Activated T-helper 1 cell treated with anti-CD3 and anti-CD28 coated beads, Interleukin-2, amount 50 U/mL, for 16 hours (primary cell): ENCODE measurements at places on chromosomes 4 and X.

DNA sequence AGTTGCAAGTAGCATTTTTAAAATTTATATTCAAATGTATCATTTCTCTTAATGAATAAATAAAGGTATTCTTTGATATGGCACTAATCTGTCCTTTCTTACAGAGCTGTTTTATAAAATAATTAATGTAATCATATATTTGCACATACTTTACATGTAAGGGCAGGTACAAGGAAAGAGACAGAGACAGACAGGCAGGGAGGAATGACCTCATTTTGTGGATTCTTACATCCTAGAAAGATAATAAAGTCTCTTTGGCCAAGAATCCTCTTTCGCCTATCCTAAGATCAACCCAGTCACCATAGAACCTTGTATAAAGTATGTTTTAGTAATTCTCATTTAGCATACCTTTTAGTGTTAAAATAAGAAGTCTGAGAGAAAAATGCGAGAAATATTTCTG lies 98.5 kb upstream of the CTSO start:
- no peak for DNase-seq

DNA sequence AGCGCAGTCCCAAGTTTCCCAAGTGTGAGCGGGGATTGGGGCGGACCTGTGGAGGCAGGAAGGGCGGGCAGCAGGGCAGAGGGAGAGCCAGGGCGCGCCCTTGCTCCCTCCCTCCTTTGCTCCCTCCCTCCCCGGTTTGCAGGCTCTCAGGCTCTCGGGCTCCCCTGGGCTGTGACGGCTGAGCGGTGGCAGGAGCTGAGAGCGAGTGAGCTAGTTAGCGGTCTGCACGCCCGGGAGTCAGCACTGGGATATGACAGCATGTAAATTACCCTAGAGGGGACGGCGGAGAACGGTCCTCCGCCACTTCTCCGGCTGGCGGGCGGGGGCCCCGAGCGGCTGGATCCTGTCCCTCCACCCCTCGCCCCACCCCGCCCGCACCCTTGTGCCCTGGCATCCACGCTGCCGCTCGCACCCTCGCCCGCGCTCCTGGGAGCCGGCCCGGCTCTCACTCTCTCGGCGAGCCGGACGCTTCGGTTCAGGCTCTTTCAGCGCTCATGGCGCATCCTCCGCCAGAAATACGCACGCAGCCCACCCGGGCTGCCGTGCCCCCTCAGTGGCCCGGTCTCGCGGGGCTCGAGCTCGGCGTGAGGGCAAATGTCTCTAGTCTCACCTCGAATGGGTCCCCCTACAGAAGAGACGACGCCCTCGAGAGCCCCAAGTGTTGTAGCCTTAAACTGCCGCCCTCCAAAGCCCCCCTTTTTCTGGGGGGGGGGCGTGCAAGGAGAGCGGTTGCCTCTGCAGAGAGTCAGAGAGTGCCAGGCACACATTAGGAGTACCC lies at the start of gene TSC22D3:
Gene TSC22D3 (minus strand): TSS at position 54 of the 778 bp plus-strand sequence. CDS start 368 bp downstream, outside the sequence.
- DNase-seq, result no peak

GRCh38 chrX:42536286-42536685 lies 241.7 kb downstream of the PPP1R2C start:
- DNase-seq, result no peak

GRCh38 chr4:150501009-150501727 lies 80.8 kb upstream of the MAB21L2 start:
- no peak for DNase-seq

GRCh38 chr4:1250921-1251772 lies 2.2 kb upstream of the CTBP1 start:
- DNase-seq, result no peak

- no peak for DNase-seq
Observed at GRCh38 chr4:31748382-31748781, 1028.2 kb downstream of the PCDH7 start.

GRCh38 chrX:30065226-30065625 lies 150.1 kb upstream of the MAGEB2 start:
- DNase-seq, result no peak

- DNase-seq, result no peak
Observed at GRCh38 chrX:16559206-16559619, 90.7 kb upstream of the S100G start.

- no peak for DNase-seq
Observed at GRCh38 chr4:7897811-7898210, 41.9 kb downstream of the AFAP1 start.

GRCh38 chrX:124341396-124342132 lies 4.8 kb upstream of the SH2D1A start:
- DNase-seq, result no peak

DNA sequence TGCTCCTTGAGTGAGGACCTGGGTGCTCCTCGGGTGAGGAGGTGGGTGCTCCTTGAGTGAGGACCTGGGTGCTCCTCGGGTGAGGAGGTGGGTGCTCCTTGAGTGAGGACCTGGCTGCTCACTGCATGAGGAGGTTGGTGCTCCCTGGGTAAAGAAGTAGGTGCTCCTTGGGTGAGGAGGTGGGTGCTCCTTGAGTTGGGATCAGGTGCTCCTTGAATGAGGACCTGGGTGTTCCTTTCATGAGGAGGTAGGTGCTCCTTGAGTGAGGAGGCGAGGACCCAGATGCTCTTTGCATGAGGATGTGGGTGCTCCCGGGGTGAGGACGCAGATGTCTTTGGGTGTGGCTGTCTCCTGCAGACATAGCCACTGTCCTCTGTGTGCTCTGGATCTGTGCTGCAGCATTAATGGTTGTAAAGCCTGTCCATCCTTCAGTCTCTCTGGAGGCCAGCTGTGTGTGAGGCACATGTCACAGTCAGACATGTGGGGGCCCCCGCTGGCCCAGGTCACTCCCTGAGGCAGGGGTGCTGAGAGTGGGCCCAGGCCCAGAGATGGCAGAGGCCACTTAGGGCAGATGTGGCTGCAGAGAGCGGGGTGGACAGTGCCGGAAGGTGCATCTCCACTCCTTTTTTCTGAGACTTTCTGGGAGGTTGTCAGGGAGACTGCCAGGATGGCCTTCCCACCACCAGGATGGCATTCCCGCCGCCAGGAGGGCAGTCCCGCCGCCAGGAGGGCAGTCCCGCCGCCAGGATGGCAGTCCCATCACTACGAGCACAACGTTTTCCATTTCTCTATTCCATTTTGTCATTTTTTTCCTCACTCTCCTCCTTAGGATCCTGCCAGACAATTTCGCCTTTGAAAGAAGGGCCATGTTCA lies 101.8 kb downstream of the HMX1 start:
- DNase-seq, result no peak

GRCh38 chrX:9789555-9789954 lies 3.3 kb downstream of the SHROOM2 start:
- DNase-seq, result no peak

DNA sequence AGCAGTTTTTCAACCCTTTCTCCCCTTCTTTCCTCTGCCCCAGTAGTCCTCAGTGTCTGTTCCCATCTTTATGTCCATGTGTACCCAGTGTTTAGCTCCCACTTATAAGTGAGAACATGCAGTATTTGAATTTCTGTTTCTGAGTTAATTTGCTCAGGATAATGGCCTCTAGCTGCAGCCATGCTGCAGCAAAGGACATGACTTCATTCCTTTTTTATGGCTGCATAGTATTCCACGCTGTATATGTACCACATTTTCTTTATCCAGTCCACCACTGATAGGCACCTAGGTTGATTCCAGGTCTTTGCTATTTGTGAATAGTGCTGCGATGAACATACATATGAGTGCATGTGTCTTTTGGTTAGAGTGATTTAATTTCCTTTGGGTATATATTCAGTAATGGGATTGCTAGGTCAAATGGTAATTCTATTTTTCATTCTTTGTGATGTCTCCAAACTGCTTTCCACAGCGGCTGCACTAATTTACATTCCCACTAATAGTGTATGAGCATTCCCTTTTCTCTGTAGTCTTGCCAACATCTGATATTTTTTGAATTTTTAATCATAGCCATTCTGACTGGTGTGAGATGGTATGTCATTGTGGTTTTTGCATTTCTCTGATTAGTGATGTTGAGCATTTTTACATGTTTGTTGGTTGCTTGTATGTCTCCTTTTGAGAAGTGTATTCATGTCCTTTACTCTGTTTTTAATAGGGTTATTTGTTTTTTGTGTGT lies 54.6 kb upstream of the ANK2 start:
- DNase-seq, result no peak

DNA sequence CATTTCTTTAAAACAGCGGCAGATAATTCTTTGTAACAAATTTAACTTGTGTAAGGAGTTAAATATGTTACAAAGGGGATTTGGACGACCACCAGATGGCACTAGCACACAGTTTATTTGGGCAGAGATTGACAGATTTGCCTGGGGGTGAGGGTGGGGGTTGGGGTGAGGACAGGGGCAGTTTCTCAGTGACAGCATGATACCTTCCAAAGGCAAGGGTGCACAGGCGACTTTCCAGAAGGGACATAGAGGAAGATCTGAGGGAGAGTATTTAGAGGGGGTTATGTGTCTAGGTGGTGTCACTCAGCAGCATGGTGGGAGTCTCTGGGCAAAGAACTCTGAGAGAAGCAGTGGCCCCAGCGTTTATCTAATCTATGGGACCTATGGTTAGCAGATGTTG lies 9.6 kb upstream of the TMA16 start:
- no peak for DNase-seq

DNA sequence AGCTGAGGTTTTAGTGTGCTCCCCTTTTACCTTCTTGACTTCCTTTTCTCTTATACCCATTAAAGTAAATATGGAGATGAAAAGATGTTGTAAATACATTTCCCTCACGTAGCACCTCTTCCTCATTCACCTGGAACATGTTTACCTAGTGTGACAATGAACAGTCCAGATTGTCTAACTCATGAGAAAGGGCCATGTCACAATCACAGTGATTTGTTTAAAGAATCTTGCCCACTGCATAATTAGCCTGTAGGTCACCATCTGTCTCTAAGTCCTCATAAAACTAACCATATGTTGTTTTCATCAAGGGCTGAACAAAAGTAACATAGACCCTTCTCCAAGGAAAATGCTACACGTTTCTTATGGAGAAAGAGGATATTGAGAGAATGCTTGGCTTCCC lies 85.7 kb downstream of the TSPAN5 start:
- DNase-seq, result no peak

- DNase-seq, result peak; percentile 56
Observed at GRCh38 chrX:40108959-40109287, 11.2 kb upstream of the BCOR start.

- DNase-seq, result no peak
Observed at GRCh38 chrX:72236841-72237240, 2.0 kb downstream of the ERCC6L start.

- DNase-seq, result no peak
Observed at GRCh38 chr4:107823870-107824349, 822 bp upstream of the SGMS2 start.

DNA sequence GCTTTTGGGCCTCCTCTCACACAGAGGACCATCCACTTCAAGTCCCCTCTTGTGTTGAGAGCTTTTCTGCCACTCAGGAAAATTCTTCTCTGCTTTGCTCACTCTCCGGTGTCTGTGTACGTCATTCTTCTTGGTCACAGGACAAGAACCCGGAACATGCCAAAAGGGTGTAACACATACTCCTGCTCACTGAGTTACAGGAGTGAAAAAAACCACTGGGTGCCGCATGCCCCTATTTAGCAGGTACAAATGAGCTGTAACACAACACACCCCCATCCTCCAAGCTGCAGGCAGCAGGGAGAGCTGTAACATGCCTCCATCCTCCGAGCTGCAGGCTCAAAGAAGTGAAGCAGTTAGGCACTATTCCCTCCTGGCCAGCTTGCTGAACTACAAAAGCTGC lies 13.0 kb upstream of the CXCL2 start:
- no peak for DNase-seq

- DNase-seq, result no peak
Observed at GRCh38 chr4:52049266-52049665, 1.8 kb upstream of the SPATA18 start.

DNA sequence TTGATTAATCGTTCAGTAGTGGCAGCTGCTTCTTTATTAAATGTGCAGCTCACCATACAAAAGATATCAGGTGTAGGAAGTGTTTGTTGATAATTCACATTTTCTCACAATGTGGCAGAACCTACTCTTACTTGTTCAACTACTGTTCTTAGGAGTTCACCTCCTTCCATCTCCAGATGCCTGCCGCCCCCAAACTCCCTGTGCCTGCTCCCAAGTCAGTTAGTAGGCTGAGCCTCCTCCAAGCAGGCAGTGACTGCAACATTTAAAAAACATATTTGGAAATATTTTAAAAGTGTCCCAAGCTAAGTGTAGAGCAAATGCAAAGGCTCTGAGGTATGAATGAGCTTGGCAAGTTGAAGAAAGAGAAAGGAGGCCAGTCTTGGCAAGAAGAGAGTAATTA lies 100.2 kb downstream of the AFF2 start:
- no peak for DNase-seq

DNA sequence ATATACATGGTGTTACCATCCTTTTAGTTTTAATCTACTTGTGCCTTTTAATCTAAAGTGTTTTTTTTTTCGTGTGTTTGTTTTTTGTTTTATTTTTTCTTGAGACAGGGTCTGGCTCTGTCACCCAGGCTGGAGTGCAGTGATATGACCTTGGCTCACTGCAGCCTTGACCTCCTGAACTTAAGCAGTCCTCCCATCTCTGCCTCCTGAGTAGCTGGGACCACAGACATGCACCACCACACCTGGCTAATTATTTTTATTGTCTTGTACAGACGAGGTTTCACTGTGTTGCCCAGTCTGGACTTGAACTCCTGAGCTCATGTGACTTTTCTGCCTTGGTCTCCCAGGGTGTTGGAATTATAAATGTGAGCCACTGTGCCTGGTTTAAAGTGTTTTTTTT lies 33.1 kb downstream of the BMP2K start:
- no peak for DNase-seq

DNA sequence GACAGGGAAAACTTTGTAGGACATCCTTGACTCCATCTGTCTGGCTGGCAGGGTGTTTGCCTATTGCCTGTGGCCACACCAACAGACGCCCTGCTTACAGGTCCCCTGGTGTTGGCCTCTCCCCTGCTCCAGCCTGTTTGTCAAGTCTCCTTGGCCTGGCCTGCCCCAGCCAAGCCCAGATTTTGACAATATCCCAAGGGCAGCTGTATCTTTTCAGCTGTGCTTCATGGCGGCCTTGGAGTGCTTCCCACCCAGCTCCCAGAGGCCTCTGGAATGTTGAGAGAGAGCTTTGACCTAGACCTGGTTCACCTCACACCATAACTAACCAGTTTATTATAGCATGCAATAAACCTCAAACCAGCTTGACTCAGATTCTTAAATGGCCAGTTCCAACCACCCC lies 204.0 kb upstream of the NHS start:
- no peak for DNase-seq

GRCh38 chr4:6591781-6592180 lies 16.8 kb downstream of the MAN2B2 start:
- no peak for DNase-seq

GRCh38 chr4:87007528-87008446 lies 73.0 kb downstream of the AFF1 start:
- no peak for DNase-seq

GRCh38 chrX:348461-349117 lies 30.0 kb upstream of the GTPBP6 start:
- DNase-seq, result no peak

- no peak for DNase-seq
Observed at GRCh38 chr4:137125011-137125410, 407.3 kb downstream of the PCDH18 start.
